Hematopoietic multipotent progenitor cell (in vitro differentiated cells): ENCODE measurements at places on chromosomes 2 and 18.

- DNase-seq: no peak
Measured at GRCh38 chr2:120375251-120376020, 29.5 kb downstream of the INHBB start.

DNA sequence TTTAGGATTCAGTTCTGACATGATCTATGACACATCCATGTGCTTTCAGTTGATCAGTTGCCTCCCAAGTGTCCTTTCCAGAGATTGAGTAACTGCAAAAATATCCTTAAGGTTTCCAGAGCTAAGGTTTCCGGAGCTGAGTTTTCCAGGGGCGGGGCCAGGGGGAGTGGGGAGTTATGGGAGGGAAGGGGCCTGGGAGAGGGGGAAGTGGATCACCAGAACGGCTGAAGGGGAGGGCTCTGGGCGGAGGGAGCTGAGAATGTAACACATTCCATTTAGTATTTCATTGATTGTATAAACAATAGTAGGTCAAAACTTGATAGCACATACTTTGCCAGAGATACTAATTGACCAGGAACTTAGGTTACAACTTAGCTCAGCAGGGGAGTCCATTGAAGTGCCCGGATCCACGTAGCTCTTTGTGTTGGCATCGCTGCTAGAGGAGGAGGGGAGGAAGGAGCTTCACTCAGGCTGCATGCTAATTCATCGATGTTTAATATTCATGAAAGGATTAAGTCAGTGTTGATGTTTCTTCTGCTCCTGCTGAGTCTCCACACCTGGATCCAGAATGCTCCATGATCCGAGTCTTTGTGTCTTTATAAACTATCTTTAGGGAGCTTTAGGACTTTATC lies 289.8 kb downstream of the ALPK2 start:
- no peak for DNase-seq

DNA sequence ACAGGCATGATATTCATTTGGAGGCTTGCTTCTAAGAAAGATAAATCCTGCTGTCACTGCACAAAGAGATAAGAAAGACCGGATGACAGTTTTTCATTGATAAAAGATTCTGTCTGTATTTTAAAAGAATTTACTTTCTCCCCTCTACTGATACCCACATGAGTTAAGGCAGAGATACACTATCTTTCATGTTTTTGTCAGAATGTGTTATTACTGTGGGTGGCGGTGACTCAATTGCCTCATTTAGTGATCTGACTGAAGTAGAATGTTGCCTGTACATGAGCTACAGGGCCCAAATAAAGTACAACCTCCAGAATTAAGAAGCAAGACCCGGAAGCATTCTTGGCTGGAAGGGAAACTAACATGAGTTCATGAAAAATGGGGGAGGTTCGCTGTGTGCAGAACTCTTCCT lies 480.0 kb downstream of the SLC4A3 start:
- no peak for DNase-seq

DNA sequence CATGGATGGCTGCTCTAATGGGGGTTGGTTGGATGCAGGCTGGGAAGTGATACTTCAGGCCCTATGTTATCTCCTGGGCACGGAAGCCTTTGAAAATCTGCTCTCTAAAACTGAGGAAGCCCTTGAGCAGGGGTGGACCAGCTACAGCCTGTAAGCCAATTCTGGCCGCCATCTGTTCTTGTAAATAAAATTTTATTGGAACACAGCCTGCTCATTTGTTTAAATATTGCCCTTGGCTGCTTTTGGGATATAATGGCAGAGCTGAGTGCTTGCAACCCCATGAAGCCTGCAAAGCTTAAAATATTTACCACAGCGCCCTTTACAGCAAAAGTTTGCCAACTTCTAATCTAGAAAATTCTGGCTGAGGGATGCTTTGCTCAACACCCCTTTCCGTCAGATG lies 11.9 kb upstream of the IGFBP2 start:
- no peak for DNase-seq

DNA sequence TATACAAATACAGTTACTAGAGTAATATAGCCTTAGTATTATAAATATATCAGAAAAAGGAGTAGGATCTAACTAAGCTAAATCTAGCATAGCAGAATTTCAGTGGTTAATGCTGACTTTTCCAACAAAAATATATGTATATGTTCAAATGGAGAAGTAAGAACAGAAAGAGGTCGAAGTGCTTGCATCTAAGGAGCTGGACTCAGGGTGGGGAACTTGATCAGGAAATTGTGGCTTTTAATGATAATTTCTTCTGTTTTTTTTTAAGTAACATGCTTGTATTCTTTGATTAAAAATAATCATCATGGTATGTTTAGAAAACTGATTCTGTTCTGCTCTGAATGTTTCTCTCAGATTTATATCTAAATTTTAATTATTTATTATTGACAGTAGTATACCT lies 327.1 kb downstream of the GALNT13 start:
- DNase-seq: peak; percentile 5

DNA sequence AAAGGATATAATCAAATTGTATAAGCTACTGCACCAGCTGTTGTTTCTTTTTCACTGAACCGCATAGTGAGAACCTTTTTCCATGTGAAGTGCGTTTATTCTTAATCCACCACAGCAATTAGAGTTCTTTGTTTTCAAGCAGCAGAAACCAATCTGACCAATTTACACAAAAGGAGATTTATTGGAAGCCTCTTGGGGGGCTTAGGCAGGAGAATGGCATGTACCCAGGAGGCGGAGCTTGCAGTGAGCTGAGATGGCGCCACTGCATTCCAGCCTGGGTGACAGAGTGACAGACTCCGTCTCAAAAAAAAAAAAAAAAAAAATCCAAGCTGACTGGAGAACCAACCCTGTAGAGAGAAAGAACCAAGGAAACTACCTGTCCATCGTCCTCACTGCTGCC lies 10.0 kb downstream of the ADNP2 start:
- no peak for DNase-seq

DNA sequence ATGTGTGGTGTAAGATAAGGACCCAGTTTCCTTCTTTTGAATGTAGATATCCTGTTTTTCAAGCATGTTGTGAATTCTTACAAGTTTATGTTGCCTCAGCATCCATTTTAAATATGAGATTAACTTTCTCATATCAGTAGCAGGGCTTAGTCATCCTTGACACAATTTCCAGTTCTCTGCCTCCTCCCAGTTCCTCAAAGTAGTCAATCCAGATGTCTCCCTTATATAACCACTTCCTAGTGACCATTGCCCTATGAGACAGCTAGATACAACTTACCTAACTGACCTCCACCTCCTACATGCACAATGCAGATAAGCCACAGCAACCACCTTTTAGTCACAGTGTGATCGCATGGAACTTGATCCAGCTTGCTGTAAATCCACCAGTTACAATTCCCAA lies 269.2 kb upstream of the ZNF521 start:
- no peak for DNase-seq

GRCh38 chr2:60484133-60484645 lies 69.3 kb downstream of the BCL11A start:
- DNase-seq: no peak

DNA sequence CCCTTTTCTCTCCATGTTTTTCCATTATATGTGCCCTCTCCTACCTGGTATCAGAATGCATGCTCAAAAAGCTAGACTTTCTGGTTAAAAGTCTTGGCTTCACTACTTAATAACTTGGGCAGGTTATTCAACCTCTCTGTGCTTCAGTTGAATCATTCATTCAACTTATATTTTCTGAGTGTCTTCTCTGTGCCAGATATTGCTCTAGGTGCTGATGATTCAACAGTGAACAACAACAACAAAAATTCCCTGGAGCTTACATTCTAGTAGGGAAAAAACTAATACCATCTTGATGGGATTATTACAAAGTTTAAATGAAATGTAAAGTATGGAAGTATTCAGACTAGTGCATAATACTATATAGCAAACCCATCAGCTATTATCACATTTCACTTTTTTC lies 55.2 kb downstream of the SOS1 start:
- no peak for DNase-seq

DNA sequence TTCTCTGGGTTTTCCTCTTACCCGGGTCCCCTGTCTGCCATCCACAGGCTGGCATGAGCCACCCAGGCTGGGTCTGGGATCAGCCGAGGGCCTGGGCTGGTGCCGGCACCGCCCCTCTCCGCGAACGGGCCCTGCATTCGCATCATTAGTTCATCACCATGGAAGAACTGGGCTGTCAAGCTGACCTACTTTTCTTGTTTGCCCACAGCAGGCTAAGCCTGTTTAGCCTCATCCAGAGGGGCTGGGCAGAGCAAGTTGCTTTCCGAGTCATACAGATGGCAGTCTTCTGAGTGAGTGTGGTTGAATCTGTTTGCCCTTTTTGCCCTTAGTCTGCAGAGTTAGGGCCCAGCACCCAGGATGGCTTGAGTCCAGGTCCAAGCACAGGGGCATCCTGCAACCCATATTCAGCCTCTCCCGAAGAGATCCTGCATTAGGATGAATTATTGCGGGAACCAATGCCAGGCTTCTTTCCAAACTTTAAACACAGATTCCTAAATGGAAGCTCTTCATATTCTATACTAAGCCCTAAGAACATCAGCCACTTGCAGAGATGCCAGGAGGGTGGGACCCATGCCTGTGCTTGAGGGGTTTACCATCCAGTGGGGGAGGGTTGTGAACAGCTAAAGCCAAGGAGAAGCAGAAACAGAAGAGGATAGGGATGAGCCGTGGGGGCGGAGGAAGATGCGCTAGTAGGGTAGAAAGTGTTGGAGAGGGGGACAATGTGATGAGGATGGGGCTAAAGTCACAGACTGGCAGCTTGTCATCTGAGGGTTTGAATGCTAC lies 68.0 kb downstream of the NPAS2 start:
- DNase-seq: no peak

DNA sequence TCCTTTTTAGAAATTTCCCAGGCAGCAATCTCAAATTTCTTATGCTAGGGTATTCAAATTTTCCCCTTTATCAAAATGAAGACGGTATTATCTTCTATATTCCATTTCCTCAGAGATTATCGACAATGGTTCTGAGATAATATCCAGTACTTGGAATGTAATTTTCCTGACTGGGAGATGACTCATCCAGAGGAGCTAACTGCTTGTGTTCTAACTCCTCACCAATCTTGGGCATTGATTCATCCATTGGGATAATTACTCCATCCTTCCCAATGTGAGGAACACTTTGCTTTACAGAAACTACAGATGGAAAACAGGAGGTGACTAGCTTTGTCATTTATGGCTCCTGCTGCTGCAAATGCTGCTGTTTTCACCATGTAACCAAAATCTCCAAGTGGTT lies 239.4 kb upstream of the LYPD1 start:
- no peak for DNase-seq

- no peak for DNase-seq
Measured at GRCh38 chr2:23468474-23469141, 83.6 kb downstream of the KLHL29 start.

DNA sequence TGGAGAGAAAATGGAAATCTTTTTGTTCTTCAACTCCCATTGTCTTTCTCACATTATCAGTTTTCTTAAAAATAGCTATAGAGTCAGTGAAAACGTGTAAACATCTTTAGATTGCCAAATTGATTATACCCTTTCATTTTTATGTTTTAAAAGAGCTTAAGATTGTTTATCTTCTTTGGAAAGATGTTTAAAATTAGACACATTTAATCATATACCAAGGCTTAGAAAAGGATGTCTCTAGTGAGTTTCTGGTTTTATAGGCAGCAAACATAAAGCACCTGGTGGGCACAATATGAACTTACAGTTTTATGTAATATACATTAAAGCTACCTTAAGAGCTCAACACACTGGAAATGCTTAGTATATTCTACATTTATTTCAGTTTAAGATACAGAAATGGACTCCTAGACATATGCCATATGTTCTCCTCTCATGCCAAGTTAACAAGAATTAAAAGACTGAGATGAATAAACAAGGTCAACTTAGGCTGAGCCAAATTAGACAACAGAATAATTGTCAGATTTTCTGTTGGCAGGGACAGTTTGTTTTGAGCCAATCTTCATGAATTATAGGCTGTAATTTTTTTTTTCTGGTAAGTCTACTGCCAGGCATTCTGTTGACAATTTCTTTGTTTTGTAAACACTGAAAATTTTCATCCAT lies 112.7 kb downstream of the OTX1 start:
- DNase-seq: no peak

GRCh38 chr2:3787768-3788167 lies 84.4 kb downstream of the DCDC2C start:
- no peak for DNase-seq

GRCh38 chr2:241507430-241508239 lies 749 bp downstream of the STK25 start:
- peak; percentile 64 for DNase-seq

DNA sequence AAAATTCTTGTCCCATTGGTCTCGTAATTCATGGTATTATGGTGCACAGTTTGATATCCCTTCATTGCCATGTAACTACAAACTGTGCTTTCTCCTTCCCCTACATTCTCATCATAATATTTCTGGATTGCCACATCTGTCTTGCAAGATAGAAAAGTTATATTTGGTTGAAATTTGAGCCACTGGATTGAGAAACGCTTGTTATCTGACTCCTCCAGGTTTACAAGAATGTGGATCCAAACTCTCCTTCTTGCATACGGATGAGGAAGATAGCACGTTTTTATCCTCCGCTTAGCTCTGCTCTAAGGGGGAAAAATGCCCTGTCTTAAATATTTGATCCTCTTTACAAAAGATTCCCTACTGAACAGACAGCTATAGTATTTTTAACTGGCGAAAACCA lies 438.2 kb downstream of the TSN start:
- DNase-seq: no peak

- no peak for DNase-seq
Measured at GRCh38 chr2:100059638-100060037, 82.8 kb downstream of the AFF3 start.

GRCh38 chr18:35695384-35695783 lies 113.8 kb downstream of the GALNT1 start:
- DNase-seq: no peak

DNA sequence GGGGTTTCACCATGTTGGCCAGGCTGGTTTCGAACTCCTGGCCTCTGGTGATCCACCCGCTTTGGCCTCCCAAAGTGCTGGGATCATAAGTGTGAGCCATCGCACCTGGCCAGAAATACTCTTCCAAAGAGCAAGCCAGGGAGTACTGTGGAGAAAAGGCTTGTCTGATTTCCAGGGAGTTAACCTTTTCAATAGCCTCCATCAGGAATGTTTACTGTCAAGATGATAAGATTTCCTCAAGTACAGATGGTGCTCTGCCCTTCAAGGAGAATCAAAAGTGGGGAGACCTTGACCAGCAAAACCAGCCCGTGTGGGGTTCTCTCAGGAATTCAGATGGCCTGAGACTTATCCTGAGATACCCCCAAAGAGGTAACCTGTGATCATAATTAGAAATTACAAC lies 237.2 kb downstream of the PRKCE start:
- DNase-seq: no peak

DNA sequence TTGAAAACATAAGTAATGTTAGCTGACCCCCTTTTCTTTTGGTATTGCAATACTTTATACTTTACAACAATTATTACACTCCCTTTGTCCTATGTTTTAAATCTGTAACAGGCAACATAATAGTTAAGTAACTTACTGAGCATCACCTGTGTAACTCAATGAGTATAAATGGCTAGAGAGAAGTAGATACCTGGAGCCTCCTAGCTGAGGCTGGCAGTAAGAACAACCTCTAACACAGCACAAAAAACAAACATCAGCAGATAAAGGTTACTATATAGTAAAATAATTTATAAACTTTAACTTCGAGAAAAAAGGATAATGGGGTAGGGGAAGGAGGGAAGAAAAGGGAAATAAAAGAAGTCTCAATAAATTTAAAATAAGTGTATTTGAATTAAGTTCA lies 73.1 kb upstream of the ST8SIA5 start:
- DNase-seq: no peak

GRCh38 chr2:177419274-177419673 lies 26.7 kb downstream of the AGPS start:
- DNase-seq: no peak

GRCh38 chr2:230419181-230419580 lies 3.2 kb downstream of the SP100 start:
- no peak for DNase-seq
